ENCODE measurements at places on chromosomes 2 and 18.
A peak's percentile ranks its signal among the peaks of the same experiment; 100 is the strongest.

GRCh38 chr2:7358865-7359447 is 441.7 kb downstream of the RNF144A start:
- DNase-seq, result no peak

GRCh38 chr2:113760400-113760799 is 4.0 kb upstream of the SLC35F5 start:
- no peak for DNase-seq

- DNase-seq, result no peak
Measured at GRCh38 chr2:215319500-215319899, 7.6 kb downstream of the ATIC start.

DNA sequence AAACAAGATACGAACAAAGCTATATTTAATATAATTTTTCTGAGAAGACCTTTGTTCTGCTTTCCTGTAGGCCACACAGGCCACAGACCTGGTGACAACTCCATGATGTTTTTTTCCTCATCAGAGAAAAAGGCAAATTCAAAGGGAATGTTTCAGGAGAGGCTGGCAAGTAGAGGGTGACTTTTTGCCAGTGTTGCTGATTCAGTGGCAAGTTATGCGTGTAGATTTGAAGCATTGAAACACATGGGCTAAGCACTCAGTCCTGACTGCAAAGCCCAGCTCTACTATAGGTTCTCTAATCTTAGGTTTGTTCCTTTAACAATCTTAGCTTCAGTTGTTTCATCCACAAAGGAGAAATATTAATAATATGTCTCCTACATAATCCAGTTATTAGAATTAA is 499.8 kb downstream of the SUCLG1 start:
- no peak for DNase-seq

DNA sequence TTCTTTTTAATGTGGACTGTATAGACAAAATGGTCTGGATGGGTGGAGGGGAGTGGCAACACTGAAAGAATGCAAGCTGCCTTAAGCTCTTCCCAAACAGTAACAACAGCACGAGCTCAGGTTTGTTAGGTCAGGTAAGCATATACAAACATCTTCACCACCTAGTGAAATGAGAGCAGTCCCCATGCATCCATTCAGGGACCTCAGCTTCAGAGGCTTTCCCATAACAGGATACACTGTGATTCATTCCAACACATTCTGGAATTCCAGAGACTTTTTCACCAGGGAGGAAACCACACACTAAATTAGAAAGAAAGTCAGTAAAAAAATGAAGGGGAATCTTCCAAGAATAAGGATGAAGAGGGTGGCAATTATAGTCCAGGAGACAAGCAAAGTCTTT is 50.4 kb upstream of the BZW1 start:
- DNase-seq, result no peak

DNA sequence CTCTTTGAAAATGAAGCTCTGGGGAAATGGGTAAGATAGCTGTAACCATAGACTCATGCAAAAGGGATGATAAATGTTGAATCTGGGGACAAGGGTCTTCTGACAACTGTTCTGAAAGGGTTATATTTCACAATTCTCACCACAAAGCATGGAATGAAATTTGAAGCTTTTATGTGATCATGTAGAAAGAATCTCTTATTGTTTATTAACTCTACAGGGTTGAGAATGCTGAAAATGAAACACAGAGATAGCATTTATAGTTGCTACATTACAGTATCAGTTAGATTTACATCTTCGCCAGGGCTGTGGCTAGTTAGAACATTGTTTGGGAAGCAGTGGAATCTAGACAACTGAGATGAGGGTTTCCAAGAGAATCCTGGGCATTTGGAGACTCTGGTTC is 97.4 kb upstream of the LHCGR start:
- no peak for DNase-seq

DNA sequence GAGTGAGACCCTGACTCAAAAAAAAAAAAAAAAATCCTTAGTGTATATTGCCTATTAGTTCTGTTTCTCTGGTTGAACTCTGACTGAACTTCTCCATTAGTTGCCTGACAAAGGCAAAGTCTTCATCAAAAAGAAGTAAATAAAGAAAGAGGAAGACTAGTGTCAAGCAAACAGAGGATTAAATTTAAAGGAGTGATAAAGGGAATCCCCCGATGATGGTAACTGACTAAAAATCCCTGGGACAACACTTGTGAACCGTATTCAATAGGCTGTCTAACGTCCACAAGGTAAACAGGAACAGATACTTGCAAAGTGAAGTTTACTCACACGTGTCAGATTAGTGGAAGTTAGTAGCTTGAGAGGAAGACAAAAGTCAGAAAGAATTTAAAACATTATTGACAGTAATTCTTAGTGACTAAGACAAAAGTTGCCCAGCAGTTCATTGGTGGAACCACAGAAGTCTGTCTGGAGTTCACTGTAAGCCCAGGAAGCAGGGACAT is 26.2 kb upstream of the SPOPL start:
- no peak for DNase-seq

DNA sequence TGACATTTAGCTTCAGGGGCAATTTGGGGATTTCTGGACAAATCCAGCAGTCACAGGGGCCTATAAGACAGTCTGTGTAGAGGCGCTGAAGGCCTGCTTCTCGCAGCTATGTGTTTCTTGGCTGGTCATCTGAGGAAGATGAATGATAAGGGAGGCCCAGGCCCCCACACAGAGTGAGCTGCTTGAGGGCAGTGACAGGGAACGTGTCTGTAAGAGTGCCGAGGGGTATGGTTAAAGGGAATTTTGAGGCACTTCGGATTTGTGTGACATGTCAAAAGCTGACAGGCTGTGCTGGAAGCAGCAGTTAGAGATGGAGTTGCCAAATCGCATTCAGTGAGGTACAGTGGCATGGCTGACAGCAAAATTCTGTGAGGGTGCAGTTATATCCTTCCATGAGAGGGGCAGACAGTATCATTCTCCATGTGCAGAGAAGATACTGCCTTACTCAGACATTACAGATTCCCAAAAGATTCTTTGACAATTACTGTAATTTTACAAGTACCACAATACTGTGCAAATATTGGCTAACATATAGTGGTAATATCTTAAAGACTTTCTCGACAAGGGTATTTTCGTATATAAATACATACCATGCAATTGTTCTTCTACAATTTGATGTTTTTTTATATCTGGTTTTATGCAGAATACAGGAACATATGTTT is 74.0 kb downstream of the CERS6 start:
- DNase-seq, result no peak

GRCh38 chr2:241339839-241340630 is 16.1 kb upstream of the FARP2 start:
- DNase-seq, result no peak

DNA sequence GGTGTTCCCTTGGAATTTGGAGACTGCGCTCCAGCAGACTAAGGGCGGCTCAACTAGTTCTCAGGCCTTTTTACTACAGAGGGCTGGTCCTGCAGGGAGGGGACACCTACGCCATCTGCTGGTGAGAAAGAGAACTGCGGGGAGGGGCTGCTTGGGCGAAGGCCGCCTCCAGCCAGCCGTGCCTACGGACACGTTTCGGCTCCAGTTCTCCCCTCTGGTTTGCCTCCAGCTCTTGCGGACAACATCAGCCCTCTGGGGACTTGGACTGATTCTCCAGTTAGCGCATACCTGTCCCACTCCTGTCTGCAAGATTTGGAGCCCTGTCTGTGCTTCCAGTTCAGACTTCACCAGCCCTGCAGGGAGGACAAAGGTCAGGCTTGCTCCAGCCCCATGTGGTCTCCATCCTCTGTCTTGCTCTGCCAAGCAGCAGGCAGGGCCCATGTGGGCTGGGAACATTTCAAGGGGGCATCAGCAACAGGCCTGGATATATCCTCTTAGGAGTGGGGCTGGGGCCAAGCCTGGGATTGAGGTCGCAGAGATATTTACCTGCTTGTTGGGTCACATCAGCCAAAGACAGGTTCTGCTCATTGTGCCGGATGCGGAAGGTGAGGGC is 10.3 kb downstream of the PTPRN start:
- DNase-seq, result peak; percentile 93

- DNase-seq, result no peak
Measured at GRCh38 chr2:134711692-134712091, 7.1 kb downstream of the TMEM163 start.

- no peak for DNase-seq
Measured at GRCh38 chr2:181778621-181779201, 98.4 kb upstream of the NEUROD1 start.

DNA sequence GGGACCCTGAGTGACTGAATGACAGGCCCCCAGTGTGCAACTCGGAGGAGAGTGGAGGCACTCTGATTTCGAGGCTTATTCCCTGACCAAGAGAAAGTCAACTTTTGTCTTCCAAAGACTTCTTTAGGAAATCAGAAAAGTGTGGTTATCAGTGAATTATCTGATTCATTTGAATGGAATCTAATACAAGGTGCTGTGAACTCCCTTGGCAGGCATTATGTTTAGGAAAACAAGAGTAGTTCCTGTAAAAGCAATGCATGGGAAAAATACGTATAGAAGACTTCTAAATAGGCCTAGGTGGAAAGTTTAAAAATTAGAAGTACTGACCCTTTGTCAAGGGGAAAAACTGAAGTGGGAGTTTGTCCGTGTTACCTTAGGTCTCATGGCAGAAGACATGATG is 269.4 kb downstream of the GBX2 start:
- no peak for DNase-seq

DNA sequence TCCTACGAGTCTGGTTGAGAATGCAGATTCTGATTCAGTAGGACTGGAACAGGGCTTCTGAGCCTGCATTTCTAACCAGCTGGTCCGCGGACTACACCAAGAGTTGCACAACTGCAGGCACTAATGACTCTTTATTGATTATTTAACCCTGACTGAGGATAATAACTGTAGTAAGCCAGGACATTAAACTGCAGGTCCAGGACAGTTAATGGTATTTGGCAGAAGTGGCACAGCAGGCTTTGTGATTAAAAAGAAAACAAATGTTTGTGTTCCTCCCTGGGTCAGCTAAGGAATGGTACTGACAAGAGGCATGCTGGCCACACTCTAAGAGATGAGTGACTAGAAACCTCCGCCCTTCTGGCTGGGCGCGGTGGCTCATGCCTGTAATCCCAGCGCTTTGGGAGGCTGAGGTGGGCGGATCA is 59.4 kb downstream of the ALPK2 start:
- no peak for DNase-seq

DNA sequence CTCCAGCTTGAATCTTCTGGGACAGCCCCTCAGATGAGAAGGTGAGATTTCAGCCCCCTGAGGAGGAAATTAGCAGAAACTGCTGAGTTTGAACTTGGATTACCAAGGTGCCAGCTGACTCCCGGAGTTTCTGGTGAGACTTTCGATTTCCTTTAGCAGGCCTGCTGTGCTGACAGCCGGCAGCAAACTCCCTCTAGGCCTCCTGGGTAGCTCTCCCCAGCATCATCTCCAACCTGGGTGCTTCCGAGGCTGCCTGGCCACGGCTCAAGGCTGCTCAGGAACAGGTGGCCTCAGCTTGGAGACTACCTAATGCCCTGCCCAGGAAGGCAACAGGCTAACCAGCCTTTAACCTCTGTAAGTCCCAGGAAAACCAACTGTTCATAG is 16.5 kb downstream of the SDC1 start:
- no peak for DNase-seq

DNA sequence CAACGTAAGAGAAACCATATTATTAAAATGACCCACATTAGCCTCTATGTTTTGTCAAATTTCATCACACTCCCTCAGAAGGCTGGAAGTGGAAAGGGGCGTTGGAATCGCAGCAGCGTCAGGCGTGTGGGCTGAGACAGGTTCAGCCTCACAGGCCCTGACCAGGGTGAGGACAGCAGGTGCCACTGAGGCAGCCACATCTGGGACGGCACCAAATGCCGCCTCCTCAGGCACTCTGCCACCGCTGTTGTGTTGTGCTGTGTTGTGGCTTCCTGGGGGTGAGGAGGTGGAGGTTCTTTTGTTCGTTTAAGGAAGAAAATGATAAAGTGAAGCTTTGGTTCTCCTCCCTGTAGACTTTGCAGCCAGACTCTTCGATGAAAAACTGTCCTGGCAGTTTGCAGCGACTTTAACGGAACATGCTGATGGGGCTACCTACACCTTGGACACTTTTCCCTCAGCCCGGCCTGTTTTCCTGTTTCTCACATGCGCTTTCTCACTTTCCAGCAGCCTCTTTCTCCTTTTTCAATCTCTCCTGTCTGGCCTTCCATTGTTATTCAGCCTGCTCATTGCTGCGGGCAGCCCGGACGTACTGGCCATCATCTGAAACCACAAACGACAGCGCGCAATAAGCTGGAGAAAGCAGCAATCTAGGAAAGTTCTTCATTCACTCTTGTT is 44.9 kb upstream of the SALL3 start:
- DNase-seq, result no peak

GRCh38 chr2:44010266-44010665 is 14.5 kb upstream of the LRPPRC start:
- DNase-seq, result no peak

- DNase-seq, result peak; percentile 23
Measured at GRCh38 chr2:162403884-162404283, 60.0 kb downstream of the GCA start.

- DNase-seq, result no peak
Measured at GRCh38 chr2:160570376-160570775, 76.8 kb upstream of the RBMS1 start.

Data from colonic mucosa (tissue), 4 donors.